Trophoblast cell (in vitro differentiated cells and primary cell): ENCODE measurements at places on chromosomes 16 and 17.

- peak; percentile 80 for DNase-seq
These were observed 4.0 kb downstream of the NUPR1 start for GRCh38 chr16:28534542-28535373.

GRCh38 chr16:61780161-61780560 is 256.1 kb downstream of the CDH8 start:
- DNase-seq, result no peak

- DNase-seq, result no peak
These were observed 36.3 kb upstream of the BCAR1 start for GRCh38 chr16:75287708-75288107.

GRCh38 chr17:82330322-82331239 is 3.0 kb downstream of the SECTM1 start:
- DNase-seq, result no peak

GRCh38 chr16:27284865-27285675 is 16.5 kb upstream of the NSMCE1 start:
- DNase-seq, result no peak

DNA sequence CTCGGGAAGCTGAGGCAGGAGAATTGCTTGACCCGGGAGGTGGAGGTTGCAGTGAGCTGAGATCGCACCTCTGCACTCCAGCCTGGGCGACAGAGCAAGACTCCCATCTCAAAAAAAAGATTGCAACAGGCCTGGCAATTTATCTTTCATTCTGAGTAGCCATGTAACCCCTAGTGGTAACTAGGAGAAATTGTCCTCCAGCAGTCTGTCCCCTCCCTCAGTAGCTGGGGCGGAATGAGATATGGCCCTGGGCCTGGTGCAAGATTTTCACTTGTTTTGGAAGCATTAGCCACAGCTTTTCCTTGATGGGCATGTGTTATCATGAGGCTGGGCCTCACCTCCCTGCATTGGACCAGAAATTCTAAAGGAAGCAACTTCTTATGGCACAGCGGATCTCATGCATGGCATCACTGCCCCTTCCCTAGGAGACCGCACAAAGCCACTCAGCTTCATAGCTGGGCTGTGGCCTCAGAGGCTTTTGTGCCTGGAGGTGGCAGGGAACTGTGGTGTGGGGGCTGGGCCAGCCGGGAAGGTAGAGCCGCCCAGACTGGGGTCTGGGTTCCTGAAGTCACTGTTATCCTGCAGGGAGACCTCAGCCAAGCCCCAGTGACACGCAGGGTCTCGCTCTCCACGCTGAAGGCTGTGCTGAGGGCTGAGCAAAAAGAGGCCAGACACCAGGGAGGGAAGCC is 13.4 kb downstream of the NATD1 start:
- DNase-seq, result peak; percentile 13

GRCh38 chr16:19316846-19317245 is 31.3 kb downstream of the CLEC19A start:
- no peak for DNase-seq

- DNase-seq, result no peak
These were observed 8.2 kb downstream of the MYH3 start for GRCh38 chr17:10648956-10649355.

DNA sequence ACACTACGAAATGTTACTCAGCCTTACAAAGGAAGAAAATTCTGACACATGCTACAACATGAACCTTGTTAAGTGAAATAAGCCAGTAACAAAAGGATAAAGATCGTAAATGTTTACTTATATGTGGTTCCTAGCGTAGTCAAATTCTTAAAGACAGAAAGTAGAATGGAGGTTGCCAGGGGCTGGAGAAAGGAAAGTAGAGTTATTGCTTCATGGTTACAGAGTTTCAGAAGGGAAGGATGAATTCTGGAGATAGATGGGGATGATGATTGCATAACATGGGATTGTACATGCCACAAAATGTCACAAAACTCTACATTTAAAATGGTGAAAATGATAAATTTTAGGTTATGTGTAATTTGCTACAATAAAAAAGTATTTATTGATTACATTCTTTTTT is 103.8 kb downstream of the CHD9NB start:
- no peak for DNase-seq

DNA sequence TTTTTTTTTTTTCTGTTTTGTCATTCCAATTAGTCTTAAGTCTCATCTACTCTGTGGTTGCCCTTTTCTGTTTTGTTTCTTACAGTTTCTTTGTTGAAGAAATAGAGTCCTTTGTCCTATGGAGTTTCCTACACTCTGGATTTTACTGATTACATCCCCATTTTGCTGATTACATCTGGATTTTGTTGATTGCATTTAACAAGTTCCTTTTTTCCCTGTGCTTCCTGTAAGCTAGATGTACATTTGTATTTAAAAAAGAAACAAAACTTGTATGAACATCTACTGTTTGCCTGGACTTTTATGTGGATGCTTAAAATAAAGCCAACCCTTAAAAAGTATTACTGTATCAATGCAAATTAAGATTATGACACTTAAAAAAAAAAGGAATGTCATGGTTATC is 147.6 kb downstream of the CHD9 start:
- DNase-seq, result no peak

- no peak for DNase-seq
These were observed 36.0 kb downstream of the OSBPL7 start for GRCh38 chr17:47785538-47786123.

- DNase-seq, result peak; percentile 8
These were observed 51.7 kb downstream of the TBX4 start for GRCh38 chr17:61503961-61504360.

- DNase-seq, result peak; percentile 5
These were observed at the start of the genes ABI3 and GNGT2 for GRCh38 chr17:49210158-49211029. TSS of gene ABI3 (plus strand) at chr17:49210707. CDS start at chr17:49210725, 18 bp downstream. TSS of gene GNGT2 (minus strand) at chr17:49210574. CDS start at chr17:49207422, 3,152 bp downstream.

- DNase-seq, result no peak
These were observed 84.4 kb downstream of the FOXL1 start for GRCh38 chr16:86662740-86663139.

DNA sequence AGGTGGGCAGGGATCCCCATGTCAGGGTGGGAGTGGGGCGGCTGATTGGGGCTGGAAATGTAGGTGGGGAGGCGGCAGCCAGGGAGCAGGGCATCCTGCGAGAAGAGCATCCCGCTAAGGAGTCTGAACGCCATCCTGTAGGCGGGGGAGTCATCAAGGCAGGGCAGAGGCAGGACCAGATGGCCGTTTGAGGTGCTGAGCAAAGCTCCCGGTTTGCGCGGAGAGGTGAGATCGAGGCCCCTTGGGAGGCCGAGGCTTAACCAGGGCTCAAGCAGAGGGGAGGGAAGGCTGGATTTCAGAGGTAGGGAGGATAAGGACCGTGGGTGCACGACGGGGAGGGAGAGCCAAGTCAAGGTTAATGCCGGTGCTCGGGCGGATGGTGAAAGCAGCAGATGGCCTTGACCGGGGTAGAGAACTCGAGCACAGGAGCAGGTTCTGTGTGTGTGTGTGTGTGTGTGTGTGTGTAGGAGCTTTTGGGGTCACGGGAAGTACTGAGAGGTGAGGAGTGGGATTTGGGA is 472 bp upstream of the NME2 start:
- DNase-seq, result peak; percentile 7

DNA sequence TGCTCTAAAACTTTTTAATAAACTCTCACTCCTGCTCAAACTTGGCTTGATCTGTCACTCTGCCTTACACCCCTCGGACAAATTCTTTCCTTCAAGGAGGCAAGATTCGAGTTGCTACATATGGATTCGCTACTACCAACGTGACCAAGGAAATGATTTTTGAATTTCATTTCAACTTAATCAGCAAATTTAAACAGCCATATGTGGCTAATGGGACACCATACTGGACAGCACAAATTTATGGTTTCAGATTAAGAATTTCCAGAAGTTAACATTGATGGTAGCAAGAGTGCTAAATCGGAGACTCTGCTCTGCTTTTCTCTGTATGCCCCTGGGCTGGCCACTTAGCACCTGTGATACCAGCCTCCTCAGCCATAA is 318.2 kb upstream of the PSMD7 start:
- DNase-seq, result no peak
